ENCODE measurements at places on chromosomes 16 and 17.

- peak; percentile 71 for DNase-seq
Observed at GRCh38 chr17:42405963-42406495, 17.0 kb downstream of the CAVIN1 start.

DNA sequence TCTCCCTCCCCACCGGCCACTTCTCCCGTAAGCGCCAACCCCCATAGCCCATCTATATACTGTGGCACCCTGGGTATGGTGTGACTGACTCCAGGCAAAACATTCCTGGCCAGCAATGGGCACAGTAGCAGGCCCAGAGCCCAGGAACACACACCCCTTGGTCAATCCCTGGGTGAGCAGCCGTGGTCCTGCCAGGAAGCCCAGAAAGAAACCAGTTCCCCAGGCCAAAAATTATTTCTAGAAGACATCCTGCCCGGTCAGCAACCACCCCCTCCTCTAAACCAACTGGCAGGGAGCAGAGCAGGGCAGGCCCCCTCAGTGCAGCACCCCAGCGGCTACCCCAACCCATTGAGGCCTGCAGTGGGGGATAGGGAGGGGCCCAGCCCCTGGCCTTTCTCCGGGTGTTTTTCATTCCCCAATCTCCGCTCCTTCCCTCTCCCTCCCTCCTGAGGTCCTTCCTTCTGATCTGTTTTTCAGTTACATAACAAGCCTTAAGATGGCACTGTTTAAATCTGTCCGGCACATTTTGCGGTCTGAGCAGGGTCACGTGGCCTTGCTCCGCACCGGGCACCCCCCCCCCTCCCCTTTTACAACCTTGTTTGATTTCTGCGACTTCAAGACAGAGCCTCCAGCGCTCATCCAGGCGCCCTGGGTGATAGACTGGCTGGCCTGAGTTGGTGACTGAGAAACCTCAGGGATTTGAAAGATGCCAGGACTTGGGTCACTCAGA is 2.0 kb downstream of the NPTX1 start:
- DNase-seq, result peak; percentile 61

DNA sequence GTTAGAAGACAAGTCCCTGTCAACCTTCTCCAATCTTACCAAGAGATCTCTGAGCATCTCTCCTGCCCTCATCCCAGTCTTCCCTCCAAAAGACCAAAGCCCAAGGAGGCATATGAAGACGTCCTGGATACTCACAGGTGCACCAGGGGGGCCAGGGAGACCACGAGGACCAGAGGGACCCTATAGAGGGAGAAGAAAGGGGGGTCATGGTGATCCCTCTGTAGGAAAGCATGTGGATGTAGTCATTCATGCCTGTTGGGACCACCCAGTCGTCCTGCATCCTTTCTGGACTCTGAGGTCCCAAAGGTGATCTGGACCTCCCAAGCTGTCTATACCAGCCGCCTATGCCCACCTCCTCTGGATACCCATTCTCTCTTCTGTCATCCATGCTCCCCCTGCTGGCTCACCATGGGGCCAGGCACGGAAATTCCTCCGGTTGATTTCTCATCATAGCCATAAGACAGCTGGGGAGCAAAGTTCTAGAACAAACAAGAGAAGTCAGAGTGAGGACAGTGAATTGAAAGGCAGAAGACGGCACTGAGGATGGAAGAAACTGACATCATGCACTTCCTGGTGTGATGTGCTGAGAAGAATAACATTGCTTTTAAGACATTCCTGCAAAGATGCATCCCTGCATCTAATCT is 3.3 kb downstream of the COL1A1 start:
- peak; percentile 59 for DNase-seq

DNA sequence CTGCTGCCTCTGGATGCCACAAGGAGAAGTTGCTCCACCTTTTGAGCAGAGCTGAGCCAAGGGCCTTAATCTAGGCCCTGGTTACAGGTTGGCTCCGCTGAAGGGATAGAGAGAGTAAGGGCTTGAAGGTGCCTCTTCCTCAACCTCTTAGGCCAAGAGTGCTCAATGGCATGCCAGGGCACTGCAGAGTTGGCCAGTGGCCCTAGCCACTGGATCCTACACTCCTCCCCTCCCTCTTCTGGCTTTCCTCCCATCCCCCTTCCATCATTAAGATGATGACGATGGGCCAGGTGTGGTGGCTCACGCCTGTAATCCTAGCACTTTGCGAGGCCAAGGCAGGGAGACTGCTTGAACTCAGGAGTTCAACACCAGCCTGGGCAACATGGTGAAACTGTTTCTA is 50.5 kb downstream of the MYO18A start:
- no peak for DNase-seq

GRCh38 chr17:57273490-57273889 is 17.2 kb downstream of the MSI2 start:
- DNase-seq, result no peak

DNA sequence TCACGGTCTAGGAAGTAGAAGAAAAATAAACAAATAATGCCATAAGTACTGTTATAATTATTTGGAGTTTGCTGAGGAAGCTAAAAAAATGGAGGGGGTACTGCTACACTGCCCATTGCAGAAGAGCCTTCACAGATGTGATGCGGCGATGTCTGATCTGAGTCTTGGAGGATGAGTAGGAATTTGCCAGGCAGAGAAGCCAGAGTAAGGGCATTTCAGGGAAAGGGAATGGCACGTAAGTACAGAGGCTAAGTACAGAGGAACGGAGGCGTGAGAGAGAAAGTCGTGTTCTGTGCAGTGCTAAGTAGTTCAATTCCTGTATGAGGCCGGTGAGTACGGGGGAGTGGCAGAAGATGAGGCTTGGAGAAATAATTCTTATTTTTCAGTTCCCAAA is 741 bp upstream of the GRB2 start:
- no peak for DNase-seq

All from MV-4-11 (cell line).